ENCODE measurements at places on chromosomes 11 and 22.

DNA sequence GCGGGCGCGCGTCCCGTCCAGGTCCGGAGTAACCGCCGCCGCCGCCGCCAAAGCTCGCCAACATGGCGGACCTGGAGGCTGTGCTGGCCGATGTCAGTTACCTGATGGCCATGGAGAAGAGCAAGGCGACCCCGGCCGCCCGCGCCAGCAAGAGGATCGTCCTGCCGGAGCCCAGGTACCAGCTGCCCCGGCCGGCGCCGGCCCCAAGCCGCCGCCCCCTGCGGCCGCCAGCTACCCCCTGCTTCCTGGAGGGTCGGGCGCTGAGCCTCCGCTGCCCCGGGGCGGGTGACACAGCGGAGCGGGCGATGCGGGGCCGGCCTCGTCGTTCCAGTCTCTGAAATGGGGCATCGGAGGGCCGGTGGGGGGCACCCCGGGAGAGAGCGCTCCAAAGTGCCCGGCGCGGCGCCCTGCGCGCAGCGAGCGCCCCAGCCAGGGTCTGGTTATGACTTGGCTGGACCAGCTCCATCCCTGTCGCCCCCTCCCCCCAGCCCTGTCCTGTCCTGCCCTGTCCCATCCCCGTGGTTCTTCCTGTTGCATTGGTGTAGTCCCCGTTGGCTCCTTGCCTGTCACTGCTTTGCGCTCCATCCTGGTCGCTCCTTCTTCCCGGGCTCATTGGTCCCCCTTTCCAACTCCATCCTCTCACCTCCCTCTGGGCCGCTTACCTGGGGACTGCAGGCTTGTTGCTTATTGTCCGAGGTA lies 653 bp downstream of the GRK3 start:
- DNase-seq: no peak

DNA sequence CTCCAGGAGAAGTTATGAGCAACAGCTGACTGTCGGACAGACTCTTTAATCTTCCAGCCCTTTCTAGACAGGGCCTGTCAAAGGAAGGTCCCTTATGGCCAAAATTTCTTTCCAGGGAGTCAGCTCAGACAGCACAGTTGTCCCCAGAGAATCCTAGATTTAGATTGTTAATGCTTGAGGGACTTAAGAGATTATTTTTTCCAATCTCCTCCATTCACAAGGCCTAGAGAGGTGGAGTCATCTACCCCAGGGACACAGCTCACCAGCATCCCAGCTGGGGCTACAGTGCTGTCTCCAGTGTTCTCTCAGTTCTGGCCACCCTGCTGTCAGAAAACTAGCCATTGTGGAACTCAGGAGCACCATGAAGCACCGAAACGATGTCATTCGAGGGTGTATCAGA lies 7.8 kb downstream of the DSCAML1 start:
- no peak for DNase-seq

DNA sequence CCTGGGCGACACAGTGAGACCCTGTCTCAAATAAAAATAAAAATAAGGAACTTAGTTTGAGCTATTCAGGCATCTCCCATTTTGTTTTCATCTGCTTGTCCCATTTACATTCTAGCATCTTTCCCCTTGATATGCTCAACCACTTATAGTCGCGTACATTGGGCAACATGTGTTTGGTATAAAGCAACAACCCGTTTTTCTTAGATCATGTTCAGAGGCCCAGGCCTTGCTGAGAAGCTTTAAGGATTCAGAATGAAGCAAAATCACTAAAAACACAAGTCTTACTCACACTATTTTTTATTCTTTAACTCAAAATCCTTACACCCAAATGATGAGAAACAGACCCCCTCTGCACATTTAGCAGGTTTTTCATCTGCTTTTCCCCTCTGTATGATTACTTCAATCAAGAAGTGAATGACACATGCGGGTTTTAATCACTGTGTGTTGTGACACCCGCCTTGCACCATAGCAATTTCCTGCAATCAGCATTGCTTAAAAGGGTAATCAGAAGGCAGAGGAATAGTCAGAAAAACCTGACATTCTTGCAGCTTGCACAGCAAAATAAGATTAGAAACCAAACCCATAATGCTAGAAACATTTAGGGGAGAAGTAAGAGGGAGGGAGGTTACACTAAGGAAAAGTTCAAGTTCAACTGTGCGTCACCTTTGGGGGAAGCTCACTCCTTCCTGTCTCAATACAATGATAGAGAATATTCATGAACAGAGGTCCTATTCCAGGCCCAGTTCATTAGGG lies 25.9 kb downstream of the ALG9 start:
- DNase-seq: no peak

- no peak for DNase-seq
Measured at GRCh38 chr11:120331301-120331996, 4.8 kb upstream of the ARHGEF12 start.

- no peak for DNase-seq
Measured at GRCh38 chr11:9633679-9634078, 30.2 kb upstream of the SWAP70 start.

GRCh38 chr22:31271485-31271884 lies 20.8 kb downstream of the PIK3IP1 start:
- DNase-seq: no peak

GRCh38 chr11:8531312-8531711 lies 62.7 kb downstream of the STK33 start:
- no peak for DNase-seq

DNA sequence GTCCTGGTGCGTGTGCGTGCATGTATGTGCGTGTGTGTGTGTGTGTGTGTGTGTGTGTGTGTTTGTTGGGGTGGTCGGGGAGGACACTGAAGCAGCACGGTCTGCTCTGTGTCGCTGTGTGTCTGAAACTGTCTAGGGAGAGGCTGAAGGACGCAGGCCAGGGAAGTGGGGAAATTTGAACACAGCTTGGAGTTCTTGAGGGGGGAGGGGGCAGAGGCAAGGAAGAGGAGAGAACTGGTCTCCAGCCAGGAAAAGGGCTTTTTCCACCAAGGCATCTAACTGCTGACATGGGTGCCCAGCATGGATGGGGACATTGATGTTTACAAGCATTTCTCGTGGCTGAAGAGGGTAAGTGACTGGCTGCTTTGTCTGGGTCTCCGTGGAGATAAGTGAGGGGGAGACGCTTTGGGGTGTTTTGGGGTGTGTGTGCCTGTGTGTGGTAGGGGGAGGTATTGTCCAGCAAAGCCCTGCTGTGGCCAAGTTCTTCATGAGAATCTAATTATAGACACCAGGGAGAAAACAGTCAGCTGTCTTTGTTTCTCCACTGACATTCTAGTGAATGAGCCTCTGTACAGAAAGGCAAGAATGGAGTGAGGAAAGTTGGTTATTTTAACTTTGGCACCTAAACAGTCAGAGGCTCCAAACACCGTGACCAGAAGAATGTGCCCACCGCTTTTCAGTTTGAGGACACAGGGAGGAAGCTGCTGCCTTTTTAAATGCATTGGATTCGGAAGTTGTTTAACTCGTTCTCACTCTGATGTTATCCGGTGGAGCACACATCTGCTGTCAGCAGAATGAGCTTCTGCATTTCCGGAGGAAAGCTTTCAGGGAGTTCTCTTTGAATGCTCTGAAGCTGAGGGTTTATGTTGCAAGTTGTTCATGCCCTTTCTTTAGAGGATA lies 63.7 kb downstream of the PPFIBP2 start:
- no peak for DNase-seq

DNA sequence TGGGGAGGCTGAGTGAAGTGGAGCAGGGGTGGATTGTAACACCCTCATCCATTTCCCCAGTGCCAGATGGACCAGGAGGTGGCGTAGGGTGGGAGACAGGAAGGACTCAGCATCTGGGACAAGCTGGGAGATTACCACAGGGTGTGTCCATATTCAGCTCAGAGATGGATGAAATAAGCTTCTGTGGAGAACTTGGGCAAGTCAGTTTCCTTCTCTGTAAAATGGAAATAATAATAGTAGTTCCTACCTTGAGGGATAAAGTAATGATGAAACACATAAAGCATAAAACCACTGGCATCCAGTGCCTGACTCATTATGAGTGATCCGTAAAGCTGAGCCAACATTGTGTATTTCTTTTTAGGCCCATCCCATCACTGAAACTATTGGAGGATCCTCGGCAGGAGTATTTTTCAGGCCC lies 607 bp upstream of the ROBO4 start:
- no peak for DNase-seq

DNA sequence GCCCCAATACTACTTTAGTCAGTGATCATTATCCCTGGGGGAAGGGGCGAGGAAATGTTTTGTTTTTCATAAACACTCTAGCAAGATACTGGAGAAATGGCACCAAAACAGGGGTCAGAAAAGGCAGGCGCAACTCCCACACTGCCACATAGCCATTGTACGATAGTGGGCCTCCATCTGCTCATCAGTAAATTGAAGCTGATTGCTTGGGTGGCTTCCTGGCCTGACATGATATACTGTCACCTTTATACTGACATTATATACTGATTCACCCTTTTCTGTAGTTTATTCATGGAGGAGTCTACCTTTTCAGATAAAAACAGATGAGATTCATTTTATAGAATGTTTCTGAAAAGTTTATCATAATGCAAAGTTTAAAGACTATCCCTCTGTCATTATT lies 51.6 kb upstream of the CCDC34 start:
- no peak for DNase-seq

- DNase-seq: no peak
Measured at GRCh38 chr11:47187723-47188122, 1.5 kb upstream of the PACSIN3 start.

DNA sequence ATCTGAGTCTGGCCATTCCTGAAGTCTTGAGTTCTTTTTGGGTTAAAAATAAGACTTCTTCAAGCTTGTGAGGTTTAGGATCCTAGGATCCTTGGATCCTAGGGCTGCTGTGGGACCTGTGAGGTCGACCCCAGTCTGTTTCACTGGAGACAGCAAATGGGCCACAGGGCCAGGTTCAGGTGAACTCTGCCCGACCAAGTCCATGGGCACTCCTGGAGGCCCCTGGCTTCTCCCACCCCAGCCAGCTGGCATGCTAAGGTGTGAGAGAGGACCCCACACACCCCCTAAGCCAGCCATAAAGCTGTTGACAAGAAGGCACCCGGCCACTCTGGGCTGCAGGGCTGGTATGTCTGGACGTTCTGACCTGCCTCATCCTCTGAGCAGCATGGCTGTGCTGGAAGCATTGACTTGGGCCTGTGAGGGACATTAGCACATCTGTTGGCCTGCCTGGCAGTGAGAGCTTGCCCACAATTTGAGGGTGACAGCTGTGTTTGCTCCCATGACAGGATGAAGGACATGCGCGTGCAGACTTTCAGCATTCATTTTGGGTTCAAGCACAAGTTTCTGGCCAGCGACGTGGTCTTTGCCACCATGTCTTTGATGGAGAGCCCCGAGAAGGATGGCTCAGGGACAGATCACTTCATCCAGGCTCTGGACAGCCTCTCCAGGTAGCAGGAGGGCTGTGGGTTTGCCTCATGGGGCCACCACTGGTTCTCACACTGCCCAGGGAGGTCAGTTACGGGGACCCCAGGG lies 16.0 kb downstream of the CLDN5 start:
- no peak for DNase-seq

- DNase-seq: no peak
Measured at GRCh38 chr11:3163241-3163981, 1.7 kb downstream of the OSBPL5 start.

GRCh38 chr11:44638032-44638431 lies 72.6 kb downstream of the CD82 start:
- DNase-seq: no peak

DNA sequence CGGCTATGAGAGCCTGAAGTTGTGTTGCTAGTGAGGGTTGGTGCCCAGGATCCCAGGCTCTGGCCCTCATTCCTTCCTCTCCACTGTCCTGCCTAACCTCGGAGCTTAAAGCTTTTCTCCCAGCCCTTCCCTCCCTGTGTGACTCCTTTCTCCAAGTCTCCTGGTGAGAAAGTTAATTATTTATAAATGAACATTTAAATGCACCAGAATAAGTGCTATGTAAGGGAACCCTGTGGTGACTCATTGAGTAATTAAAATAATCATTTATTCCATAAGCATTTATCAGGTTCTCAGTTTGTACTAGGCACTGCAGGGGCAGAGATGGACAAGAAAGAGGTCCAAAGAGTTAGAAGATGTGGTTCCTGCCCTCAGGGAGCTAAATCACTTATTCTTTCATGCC lies 89.1 kb upstream of the ISX start:
- no peak for DNase-seq

Data from activated T-cell treated with anti-CD3 and anti-CD28 coated beads for 48 hours (primary cell).